Cerebellum (tissue), 4 donors: ENCODE measurements at places on chromosomes 13 and 19.
A peak's percentile ranks its signal among the peaks of the same experiment; 100 is the strongest.

DNA sequence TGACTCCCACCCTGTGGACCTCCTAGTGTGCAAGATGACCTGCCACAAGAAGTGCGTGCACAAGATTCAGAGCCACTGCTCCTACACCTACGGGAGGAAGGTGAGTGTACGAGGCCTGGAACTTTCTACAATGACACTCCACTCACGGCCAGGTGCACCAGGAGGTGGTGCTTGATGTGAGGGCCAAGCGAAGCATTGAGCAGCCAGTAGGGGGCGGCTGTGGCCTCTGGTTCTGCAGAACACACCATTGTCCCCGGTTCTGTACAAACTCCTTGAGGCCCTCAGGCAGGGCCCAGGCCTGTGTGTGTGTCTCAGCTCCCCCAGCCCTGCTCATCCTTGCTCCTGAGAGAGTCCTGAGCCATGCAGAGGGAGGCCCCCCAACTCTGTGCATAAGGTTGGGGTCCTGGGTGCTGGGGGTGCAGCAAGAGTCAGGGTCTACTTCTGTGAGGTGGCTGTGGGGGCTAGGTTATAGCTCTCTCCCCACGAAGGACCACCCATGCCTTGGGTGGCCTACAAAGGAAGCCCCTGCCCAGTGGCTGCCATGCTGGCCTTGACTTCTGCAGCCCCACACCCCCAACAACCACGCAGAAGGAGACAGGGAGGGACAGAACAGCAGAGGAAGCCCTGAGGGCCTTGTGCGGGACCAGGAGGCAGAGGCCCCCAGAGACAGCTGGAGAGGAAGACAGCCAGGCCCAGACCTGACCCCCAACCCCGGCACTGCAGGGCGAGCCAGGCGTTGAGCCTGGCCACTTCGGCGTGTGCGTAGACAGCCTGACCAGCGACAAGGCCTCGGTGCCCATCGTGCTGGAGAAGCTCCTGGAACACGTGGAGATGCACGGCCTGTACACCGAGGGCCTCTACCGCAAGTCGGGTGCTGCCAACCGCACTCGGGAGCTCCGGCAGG, 9.7 kb upstream of the USE1 start:
- peak; percentile 41 for DNase-seq

GRCh38 chr13:40381935-40382764, 284.3 kb downstream of the FOXO1 start:
- no peak for DNase-seq

- DNase-seq: peak; percentile 81
Measured at GRCh38 chr19:47427241-47428176, 8.2 kb upstream of the MEIS3 start.

- DNase-seq: no peak
Measured at GRCh38 chr19:41096353-41096752, 8.1 kb downstream of the CYP2A13 start.

GRCh38 chr13:50889317-50889716, 20.3 kb upstream of the RNASEH2B start:
- no peak for DNase-seq

DNA sequence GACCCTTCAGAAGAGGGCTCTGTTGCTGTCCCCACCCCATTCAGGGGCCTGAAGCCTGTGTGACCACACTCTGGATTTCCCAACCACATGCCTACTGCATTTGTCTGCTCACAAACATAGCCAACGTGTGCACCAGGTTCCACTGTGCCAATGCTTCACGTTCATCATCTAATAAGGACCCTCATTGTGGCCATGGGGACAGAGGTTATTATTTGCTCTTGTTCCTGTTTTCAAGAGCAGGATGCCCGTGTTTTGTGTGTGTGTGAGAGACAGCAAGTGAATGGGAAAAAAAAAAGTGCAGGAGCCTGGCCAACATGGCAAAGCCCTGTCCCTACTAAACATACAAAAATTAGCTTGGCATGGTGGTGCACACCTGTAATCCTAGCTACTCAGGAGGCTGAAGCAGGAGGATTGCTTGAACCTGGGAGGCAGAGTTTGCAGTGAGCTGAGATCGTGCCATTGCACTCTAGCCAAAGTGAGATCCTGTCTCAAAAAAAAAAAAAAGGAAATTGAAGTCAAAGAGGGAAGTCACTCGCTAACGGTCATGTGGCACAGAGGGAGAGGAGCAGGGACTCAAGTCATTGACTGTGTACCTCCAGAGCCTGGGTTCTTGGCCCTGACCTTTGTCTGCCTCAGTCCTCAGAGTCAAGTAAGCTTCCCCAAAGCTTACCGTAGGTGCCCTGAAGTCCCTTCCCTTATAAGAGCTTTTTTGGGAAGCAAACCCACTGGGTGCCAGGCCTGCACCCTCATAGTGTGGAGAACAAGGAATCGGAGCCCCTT, 6.9 kb downstream of the B3GNT8 start:
- no peak for DNase-seq

GRCh38 chr13:101942535-101943157, 459.2 kb downstream of the FGF14 start:
- DNase-seq: no peak

DNA sequence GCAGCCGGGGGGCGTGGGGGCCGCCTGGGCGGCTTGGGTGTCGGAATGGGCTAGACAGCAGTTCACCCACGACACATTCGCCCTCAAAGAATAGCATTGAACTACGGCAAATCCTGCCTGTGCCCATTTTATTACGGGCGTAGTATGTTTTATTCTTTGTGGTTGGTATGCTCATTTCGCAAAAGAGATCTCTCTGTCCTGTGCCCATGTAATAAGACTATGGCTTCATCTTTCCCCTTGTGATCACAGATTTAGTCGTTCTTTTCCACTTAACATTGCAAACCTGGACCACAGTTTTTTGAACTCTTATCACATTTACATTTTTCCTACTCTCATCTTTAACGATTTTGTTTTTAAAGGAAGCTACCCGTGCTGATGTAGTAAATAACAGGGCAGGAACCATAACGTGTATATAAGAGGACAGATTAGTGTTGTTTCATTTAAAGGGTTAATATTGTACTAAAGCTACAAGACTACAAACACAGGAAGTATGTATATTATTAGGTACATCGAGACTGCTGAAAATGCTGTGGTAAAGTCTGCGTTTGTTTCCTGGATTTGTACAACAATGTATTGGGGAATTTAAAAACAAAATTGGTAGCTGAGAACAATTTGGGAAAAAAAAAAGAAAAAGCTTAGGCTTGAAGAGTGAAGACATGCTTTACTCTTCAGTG, 3.2 kb upstream of the MYCBP2 start:
- DNase-seq: no peak

GRCh38 chr13:97499181-97499580, 65.2 kb downstream of the RAP2A start:
- DNase-seq: no peak

DNA sequence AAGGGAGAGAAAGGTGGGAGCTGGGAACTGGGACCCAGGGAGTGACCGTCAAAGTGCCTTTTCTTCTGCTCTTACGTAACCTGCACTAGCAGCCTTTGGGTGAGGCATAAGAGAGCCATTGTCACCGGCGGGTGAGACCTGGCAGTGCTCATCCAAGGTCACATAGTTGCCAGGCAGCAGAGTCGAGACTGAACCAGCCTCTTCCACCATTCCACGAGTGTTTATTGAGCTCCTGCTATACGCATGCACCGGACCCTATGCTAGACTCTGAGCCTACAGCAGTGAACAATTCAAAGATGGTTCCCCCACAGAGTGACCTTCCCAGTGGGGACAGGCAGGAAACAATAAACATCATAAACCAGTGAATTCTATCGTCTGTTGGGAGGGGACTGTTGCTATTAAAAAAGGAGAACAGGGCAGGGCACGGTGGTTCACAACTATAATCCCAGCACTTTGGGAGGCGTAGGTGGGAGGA, 18.6 kb upstream of the STRN4 start:
- DNase-seq: no peak

DNA sequence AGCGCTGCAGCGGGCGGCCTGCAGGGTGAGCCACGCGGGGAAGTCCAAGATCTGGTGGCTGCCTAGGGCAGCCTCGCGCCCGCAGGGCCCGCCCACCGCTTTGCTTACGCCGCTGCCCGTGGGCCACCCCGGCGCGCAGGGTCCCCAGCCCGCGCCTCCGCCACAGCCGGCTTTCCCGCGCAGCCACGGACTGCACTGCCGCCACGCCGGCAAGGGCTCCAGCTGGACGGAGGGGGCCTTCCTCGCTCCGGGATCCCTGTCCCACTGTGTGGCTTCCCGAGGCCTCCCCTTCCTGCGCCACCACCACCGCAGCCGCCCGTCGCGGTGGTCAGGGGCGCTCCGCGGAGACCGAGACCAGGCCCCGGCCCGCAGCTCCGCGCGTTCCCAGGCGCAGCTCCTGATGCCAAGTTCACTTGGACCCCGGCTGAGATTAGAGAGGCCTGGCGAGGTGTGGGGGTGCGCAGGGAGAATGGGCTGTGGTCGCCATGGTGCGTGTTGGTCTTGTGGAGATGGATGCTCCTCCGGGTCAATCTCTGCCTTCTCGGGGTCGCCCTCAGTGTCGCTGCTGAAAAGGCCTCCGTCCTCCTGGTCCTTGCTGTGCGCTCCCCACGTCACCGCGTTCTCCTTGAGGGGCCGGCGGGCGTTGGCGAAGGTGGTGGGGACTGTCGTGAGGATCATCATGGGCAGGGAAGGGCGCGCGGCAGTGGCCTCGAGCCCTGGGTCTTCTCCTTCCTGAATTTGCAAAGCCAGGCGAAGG, 17.9 kb upstream of the RNF17 start:
- DNase-seq: no peak

- no peak for DNase-seq
Measured at GRCh38 chr13:54194233-54195024, 1165.8 kb downstream of the OLFM4 start.

DNA sequence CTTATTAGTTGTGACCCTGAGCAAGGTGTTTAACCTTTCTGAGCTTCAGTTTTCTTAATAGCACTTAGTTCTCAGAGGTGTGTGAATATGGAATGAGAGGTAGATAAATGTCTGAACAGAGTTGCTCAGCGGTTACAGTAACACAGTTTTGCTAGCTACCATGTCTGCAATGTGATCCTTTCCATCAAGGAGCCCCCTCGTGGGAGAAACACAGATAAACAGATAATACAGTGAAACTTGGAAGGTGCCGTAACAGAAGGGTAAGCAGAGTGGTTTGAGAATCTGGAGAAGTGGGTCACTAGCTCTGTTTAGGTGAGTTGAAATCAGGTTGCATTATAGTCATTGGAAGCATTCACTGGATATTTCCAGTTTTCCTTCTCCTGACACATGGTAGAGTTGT, 38.9 kb downstream of the IRS2 start:
- no peak for DNase-seq

GRCh38 chr19:28327905-28328304, 885.0 kb downstream of the UQCRFS1 start:
- DNase-seq: no peak

DNA sequence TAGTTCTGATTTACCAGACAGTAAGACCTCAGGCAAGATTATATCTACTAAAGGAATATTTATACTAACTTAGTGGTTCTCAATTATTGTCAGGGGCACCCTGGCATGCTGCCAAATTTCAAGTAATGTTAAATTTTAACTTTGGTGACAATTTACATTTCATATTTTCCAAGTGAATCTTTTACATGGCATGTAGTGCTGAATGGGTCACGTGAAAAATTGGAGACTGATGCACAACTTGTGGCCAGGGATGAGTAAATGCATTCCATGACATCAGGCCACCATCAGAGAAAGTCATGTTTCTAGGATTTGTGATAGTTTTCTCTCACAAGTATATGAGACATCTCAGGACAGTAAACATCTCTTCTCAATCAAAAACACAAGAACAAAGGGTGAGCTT, 202.6 kb upstream of the SOX21 start:
- DNase-seq: no peak

DNA sequence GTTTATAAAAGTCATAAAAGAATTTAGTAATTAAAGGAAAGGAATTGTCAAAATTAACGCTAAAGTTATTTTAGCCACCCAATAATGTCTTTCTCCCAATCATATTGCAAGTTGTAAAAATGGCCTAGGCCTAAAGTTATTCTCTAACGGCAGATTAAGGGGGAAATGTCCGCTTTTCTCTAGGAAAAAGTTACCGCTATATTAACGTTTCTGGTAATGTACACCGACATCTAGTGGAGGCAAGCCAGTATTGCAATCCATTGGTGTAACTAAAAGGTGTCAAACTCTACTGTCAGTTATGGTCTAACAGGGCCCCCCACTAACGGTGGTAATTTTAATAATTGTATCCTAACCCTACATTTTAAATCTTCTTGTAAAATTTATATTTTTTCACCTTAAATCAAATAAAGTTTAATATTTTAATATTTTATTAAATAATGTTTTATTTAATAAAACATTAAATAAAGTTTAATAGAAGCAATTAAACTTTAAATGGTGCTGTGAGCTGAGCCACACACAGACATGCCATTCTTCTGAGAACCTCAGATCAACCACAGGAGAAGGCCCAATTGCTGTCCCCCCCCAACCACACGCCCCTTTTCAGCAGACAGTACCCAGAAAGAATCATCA, 35.9 kb upstream of the ZSCAN5A start:
- no peak for DNase-seq

- DNase-seq: peak; percentile 97
Measured at GRCh38 chr19:47255879-47256692, at the start of gene CCDC9. Gene CCDC9 (plus strand): TSS chr19:47256525. CDS start chr19:47258401, 1,876 bp downstream.

DNA sequence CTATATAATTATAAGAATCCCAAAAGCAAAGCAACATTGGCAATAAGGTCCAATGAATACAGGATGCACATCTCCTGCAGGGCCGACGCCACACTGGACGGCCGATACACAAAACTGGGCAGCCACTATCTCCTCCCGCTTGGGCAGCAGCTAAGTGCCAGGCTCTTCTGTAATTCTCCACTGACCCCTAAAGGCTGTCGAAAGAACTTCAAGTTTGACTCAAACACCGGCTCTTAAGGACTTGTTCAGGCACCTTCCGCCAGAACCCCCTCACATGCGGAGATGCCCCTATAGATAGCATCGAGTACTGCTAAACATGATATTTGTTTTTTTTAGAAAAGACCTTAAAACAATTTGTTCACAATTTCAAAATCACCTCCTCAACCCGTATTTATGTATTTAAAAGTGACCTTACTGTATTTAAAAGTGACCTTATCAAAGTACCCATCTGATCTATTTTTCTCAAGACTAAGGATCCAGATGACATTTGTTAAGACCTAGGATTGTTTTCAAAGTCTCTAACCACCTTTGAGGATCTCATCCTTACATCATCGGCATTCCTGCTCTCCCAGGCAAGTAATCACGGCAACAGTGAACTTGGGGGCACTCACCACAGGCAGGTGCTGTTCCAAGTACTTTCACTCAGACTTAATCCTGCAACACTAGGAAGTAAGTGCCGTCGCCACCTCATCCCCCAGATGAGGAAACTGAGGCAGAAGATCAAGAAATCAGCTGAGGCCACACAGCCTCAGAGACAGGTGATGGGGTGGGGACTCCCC, 77.8 kb downstream of the TUBGCP3 start:
- DNase-seq: peak; percentile 45

GRCh38 chr13:113471844-113472243, 18.6 kb upstream of the ADPRHL1 start:
- no peak for DNase-seq

DNA sequence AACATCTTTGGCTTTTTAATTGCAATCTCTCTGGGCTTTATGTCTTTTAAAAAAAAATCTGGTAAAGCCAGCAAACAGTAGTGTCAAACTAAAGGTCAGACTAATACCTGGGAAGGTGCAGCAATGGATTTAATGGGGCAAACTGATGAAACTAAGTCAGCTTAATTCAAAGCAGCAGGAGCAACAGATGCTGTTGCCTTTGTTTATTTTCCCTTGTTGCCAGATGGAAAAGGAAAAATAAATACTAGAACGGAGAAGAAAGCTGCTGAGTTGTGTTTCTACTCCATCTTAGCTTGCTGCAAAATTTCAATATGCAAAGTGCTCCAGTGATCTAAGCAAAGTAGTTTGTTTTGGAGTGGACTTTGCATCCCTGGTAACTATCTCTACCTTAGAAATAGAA, 1097.8 kb downstream of the PCDH17 start:
- no peak for DNase-seq

- DNase-seq: no peak
Measured at GRCh38 chr13:31167490-31167889, 5.8 kb upstream of the HSPH1 start.
